Fibroblast of skin of scalp (primary cell): ENCODE measurements at places on chromosomes 5 and 9.

- DNase-seq, result no peak
These were observed 204.4 kb upstream of the IRX1 start for GRCh38 chr5:3391210-3391609.

DNA sequence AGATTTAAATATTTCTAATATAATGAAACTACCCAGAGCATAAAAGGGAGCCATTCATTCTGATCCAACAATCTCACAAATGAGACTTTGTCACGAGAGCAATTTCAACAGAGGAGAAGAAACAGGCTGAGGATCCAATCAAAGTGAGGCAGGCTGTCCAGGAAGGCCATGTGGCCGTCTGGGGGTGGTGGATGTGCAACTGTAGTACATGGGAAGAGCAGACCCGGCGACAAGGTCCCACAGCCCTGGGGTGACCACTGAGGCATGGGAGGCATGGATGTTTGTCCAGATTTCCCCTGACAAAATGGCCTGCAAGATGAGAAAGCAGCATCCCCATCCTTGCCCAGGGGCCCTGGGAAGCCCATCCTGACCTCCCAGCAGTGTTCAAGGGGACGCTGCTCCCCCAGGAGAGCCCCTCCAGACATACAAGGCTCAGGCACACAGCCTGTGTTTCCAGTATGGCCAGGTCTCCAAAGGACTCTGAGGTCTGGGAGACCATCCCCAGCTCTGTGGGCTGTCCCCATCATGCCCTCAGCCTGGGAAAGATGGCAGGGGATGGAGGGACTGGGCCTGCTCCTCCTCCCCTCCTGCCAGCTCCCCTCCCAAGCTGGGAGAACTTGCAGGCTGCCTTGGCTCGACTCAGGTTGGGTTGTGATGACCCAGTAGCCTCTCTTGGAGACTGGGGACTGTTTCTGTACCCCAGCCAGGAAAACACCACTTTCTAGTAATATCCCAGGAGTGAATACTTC is 27.5 kb upstream of the FCN2 start:
- no peak for DNase-seq

DNA sequence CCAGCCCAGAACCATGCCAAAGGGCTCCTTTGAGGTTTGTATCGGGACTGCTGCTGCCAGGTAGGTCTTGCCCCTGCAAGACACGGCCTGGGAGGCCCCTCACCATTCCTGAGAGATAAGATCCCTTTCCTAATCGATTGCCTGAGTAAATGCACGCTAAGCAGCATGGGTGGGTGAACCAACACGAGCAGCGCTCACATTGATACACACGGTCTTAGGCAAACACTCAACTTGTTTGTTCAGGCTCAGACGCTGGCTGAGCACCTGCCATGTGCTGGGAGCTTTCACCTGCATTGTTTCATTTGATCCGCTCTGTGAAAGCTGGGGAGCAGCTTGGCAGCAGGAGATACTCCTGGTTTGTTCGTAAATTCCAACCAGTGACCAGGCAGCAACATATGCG is 76.9 kb upstream of the NEURL1B start:
- DNase-seq, result no peak

DNA sequence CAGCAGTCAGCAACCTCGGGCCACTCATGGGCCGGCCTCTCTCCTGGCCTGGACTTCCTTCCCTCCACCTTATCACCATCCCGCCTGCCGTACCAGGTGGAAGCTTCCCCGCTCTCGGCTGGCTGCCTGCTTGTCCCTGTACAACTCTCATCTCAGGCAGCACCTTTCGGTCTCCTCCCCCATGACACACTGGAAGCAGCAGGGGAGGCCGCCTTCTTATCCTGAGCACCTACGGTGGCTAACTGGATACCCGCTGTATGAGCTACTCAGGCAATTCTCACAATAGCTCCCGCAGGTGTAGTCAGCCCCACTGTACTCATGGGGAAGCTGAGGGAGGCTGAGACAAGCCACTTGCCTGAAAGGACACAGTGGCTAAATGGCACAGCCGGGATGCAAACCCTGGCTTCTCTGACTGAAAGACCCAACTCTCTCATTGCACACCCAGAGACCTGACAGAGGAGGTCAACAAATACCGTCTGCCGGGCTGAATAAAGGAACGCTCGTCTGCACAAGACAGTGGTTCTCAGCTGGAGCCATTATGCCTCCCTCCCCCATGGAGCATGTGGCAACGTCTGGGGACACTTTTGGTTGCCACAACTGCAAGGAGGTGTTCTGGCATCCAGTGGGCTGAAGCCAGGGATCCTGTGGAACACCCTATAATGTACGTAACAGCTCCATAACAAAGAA is 9.6 kb downstream of the STK10 start:
- no peak for DNase-seq

DNA sequence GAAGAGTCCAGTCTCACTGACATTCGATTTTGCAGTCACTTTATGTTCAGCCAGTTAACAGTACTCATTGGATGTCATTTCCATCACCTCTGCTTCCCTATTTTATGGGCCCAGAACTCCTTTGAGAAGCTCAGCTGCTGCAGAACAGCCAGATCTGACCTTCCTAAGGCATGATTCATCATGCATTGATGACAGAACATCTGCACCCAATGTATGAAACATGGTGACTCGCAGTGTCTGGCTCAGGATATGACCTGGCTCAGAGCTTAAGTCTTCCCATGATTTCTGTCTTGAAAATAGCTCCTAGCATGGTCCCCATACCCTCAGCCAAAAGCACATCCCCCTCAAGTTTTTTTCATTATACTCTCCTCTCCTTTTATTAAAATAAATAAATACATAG is 92.6 kb upstream of the TRIM32 start:
- DNase-seq, result peak; percentile 88

DNA sequence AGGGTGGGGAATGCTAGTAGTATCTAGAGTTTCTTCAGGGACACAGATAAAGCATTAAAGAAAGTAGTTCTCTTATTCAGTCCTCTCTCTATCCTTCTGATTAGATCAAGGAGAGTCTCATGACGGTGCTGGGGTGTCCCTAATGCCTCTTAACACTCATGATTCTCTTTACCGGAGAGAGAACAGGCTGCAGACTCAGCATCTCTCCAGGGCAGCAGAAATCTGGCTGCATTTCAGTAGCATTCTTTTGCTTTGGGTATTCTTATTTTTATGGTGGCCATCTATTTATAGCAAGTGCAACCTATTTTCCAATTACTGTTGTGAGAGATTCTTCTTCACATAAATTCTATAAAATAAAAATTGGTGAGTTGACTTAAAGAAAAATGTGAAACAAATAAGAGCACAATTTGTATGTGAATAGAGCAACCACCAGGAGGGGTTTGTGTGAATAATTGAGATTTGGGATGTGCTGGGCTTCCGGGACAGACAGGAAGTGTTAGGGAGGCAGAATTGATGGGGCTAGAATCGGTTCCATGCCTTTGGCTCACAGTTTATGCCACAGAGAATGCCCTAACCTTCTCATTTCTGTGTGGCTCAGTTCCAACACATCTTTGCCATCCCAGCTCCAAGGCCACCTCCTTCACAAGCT is 23.8 kb upstream of the BOD1 start:
- DNase-seq, result no peak
